GM13976 (cell line): ENCODE measurements at places on chromosomes 3 and 15.

DNA sequence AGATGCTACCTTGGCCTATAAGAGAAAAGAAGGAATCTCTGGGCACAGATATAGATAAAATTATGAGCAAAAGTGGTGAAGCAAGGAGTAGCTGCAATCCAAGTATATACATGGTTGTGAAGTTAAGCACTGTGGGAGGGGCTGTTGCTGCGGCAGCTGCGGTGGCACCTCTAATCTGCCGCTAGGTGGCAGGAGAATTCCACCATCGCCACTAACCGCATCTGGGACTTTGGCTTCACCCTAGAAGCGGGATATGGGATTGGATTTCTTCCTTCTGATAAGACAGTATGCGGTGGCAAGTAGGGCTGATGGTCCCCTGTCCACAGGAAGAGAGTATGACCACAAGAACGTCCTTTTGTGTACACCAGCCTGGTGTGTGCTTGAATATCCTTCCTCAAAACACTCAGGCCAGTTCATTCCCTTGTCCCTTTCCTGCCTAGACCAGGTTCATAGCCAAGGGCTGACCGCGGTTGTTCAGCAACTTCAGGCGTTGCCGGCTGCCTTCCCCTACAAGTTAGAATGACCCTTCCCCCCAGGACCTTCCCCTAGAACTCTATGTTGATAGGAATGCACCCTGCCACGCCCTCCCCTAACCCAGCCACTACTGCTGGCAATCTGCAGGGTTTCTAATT is 5.1 kb downstream of the MAGEL2 start:
- peak; percentile 57 for DNase-seq

DNA sequence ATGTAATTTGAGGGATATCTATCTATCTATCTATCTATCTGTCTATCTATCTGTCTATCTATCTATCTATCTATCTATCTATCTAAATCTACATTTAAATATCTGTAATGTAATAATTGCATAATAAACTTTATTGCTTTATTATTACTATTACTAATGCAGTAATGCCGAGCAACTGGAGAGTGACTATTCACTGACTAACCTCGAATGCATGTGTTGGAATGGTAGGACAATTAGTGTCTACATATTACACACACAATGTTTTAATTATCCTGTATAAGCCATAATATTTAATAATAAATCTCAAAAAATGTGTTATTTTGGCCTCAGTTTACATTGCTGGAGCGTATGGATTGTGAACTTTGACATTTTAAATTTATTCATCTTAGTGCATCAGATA is 25.2 kb upstream of the CNTN3 start:
- no peak for DNase-seq

- DNase-seq = peak; percentile 73
These were observed 83.8 kb upstream of the PPIB start for GRCh38 chr15:64246364-64247189.

GRCh38 chr15:45143056-45143455 is 13.3 kb downstream of the DUOX1 start:
- no peak for DNase-seq

- no peak for DNase-seq
These were observed 28.4 kb downstream of the P3H2 start for GRCh38 chr3:190092250-190092649.

DNA sequence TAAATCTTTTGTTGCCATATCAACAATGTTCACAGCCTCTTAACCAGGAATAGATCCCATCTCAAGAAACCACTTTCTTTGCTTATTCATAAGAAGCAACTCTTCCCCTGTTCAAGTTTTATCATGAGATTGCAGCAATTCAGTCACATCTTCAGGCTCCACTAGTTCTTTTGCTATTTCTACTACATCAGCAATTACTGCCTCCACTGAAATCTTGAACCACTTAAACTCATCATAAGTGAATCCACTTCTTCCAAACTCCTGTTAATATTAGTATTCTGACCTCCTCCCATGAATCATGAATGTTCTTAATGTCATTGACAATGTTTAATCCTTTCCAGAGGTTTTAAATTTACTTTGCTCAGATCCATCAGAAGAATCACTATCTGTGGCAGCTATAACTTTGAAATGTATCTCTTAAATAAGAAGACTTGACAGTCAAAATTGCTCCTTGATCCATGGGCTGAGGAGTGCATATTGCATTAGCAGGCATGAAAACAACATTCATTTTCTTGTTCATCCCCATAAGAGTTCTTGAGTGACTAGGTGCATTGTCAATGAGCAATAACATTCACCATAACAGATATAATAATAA is 205.9 kb downstream of the DTWD1 start:
- no peak for DNase-seq

GRCh38 chr15:79561982-79562381 is 129.8 kb downstream of the MINAR1 start:
- DNase-seq = no peak

DNA sequence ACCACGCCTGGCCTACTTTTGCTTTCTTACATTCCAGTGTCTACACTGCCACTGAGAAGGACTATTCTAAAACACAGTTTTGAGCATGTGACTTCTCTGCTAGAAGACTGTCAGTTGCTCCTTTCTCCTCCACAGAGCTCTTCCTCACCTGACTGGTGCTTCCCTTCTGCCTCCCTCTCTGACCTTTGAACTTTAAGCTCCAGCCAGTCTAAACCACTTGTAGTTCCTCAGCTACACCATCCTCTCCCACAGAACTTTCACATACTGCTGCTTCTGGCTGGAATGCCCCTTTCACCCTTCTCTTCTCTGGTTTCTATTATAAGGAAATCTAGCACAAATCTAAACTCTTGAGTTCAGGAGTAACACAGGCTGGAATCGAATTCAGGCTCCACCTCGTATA is 9.1 kb downstream of the NCEH1 start:
- DNase-seq = no peak

- DNase-seq = no peak
These were observed 12.7 kb downstream of the SEMA4B start for GRCh38 chr15:90213818-90214204.

DNA sequence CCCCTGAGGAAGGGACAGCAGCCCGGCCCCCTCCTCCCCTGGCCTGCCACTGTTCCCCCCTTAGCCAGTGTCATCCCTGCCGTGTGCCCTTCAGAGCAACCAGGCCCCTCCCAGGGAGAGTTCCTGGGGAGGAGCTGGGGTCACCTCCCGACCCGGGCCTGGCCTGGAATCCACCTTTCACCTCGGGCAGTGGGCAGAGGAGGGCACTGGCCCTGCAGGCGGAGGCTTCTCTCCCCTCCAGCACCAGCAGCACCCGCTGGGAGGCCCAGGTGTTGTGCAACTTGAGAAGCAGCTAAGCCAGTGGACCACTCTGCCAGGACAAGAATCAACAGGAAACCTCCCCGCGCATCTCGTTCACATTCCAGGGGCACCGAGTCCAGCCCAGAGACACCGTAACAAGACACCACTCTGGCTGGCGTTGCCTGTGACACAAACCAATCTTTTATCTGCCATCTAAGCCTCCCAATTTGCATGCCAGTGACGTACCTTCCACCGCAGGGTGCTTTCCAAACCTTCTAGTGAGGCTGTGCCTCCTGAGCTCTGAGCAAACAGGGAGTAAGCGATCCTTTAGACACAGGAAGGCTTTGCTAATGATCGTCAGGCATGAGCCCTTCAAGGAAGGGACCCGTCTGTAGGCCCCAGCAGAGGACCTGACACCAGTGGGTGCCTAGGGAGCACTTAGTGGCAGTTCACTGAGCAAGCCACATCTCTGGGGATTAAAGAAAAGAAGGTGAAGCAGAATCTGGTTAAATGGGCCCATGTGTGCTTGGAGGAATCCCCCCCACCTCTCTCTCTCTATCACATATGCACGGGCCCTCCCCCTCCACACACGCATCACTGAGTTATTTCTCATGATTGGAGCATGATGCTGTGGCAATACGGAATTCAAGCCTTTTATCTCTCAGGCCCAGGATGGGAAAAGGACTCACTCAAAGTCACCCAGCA is 98.9 kb upstream of the TLE3 start:
- peak; percentile 91 for DNase-seq

- DNase-seq = no peak
These were observed 84.0 kb downstream of the CFAP20DC start for GRCh38 chr3:58965865-58966264.

- DNase-seq = no peak
These were observed 115.3 kb downstream of the OPA1 start for GRCh38 chr3:193708270-193708669.

DNA sequence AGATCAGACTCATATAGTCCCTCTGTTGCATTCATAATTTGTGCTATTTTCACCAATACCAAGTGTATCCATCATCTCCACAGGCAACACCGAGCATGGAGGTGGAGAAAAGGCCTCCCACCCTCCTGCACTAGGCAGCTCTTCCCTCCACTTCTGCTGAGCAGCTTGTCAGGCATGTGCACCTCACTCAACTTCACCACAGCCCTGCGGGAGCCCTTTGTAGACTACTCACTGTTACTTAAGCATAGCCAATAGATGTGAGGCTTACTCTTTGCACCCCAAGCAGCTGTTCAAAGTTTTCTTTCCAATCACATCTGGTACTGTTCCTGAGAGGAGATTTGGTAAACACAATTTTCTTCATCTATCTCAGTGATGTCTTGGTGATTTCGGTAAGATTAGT is 16.9 kb upstream of the GUCA1C start:
- DNase-seq = no peak

DNA sequence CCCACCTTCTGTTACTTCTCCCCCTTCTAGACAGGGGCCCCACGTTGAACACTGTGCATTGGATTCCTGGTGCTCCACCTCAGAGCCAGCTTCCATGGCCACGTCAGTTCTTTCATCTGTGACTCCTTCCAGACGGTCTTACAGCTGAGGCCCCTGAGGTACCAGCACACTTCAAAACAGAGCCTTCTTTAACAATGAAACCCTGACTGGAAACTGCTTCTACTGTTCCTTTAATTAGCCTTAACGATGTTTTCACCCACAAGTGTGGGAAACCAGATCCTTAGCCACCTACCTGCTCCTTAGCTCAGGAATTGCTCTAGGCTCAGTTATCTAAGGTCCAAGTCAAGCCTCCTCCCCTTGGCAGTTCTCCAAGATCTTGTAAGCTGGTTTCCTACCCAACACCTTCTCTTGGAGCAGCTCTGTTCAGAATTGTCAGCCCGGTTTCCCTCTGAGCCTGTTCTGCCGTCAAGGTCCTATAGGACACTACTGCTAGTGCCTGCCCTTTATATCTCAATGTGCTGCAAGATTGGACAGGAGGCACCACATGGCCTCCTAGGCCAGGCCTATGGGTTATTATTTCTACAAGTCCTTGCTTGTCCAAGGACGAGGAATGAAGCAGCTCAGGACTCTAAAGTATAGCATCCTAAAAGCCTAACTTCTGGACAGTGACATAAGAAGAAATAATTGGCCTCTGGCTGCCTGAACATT is 80.7 kb downstream of the FMN1 start:
- no peak for DNase-seq

DNA sequence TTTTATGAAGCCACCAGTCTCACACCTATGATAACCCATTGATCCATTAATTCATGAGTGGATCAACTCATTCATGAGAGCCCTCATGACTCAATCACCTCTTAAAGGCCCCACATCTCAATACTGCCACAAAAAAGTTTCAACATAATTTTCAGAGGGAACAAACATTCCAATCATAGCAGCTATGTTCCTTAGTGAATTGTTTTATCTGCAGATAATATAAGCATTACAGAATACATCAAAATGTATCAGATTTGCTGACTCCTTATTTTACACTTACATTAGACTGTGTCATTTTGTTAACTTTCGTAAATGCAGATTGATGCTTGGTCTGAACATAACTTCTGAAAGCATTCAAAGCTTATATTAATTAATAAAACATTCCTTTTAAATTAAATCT is 155.3 kb upstream of the MBNL1 start:
- DNase-seq = no peak

DNA sequence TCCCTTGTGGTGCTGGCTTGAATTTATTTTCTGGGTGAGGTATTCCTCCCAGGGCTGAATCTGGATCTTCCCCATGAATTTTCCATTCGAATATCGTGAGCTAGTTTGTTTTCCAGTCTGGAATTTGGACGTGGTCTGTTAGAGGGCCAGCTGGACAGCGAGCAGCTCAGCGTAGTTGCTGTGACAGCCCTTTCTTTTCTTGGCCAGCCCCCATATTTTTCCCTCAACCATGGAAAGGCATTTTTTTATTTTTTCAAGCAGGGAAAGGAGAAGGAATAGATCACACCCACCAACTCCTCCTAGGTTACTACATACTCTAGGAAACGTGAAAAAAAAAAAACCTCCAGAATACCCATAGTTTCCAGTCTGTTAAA is 152.0 kb downstream of the KLHL25 start:
- no peak for DNase-seq

GRCh38 chr15:70097321-70098152 is at the start of gene TLE3:
TLE3 (minus strand) TSS chr15:70097917; CDS start chr15:70096798, 1,119 bp downstream.
- DNase-seq = peak; percentile 99
